ENCODE measurements at places on chromosomes 4 and X.

DNA sequence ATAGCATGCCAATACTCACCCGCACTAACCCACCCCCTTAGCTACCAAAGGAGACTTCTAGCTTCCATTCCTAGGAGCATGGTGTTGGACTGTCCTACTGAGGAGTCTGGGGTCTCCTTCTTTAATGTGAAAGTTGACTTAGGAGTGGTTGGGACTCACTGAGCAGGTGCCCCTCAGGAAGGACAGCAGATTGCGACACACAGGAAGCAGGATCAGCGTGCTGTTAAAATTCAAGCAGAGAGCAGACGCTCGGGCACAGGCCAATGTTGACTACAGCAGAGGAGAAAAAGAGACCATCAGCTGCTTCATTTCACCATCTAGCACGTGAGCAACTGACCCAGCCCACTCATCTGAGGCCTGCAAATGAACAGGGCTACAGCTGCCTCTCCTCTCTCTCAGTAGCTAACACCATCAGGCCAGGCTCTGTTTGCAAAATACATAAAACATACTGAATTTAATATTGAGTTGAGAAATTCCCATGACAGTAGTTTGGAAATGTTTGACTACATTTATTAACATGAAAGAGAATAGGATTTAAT lies 10.8 kb downstream of the NOX1 start:
- DNase-seq, result no peak

DNA sequence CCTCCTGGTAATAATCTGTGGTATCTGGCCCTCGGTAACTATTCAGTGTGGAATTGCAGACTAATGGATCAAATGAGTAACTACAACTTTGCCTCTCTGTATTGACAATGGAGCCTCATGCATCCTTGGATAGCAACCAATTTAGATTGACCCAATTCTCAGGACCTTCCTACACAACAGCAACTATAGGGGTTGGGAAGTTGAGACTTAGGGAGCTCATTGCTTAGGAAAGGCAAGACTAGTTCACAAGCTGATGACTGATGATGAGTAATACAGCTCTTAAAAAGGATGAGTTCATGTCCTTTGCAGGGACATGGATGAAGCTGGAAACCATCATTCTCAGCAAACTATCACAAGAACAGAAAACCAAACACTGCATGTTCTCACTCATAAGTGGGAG lies 47.5 kb upstream of the KLHL13 start:
- DNase-seq, result no peak

GRCh38 chrX:44992775-44993174 lies 119.8 kb downstream of the KDM6A start:
- DNase-seq, result no peak

GRCh38 chr4:138710297-138710696 lies 305.3 kb upstream of the NOCT start:
- no peak for DNase-seq

DNA sequence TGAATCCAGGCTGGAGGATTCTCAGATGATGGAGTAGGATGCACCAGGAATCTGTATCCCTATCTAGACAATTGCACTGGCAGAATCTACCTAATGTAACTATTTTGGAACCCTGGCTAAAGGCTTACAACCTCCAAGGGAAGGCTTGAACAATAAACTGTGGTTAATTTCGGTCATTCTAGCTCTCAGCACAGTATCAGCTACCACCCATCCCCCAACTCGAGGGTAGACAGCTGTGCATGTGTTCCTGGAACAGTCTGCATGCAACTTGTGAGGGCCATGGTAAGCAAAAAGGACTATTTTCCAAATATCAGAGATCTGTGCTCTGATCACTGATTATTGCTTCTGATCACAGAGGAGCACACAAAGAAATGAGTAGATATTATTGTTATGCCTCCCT lies 34.0 kb downstream of the ELF2 start:
- no peak for DNase-seq

GRCh38 chrX:43805579-43805978 lies 76.7 kb downstream of the MAOB start:
- no peak for DNase-seq

GRCh38 chr4:53805291-53805690 lies 214.0 kb upstream of the LNX1 start:
- DNase-seq, result no peak

DNA sequence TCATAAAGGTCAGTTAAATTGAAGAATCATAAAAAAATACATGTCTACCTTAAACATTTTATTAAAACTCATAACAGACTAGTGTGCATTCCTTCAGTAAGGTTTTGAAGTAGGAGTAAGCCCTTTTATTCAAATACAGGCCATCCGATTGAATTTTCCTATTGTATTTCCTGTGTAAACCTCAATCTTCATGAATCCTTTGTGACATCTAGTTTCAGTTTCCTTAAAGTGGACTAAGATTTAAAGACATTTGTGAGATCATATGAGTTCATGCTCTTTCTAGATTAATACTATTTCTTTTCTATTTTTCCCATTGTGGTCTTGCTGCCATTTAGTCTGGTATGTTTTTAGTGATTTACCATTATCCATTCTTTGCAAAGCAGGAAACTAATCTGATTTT lies 644.7 kb upstream of the BOD1L1 start:
- DNase-seq, result no peak

- DNase-seq, result no peak
Observed at GRCh38 chr4:37490391-37491347, 195.5 kb downstream of the RELL1 start.

GRCh38 chr4:9904976-9905587 lies 116.2 kb downstream of the SLC2A9 start:
- DNase-seq, result no peak

DNA sequence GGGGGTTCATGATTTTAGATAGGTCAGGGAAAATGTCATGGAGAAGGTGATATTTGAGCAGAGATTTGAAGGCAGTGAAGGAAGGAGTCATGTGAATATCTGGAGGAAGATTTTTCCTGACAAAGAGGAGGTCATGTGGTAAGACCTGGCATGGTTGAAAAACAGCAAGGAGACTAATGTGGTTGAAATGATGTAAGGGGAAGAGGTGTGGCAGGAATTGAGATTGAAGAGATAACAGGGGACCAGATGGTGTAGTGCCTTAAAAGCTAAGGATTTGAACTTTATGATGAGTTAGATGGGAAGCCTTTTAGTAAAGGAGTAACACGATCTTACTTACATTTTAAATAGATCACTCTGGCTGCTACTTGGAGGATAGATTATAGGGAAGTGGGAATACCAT lies 210.9 kb downstream of the RTL9 start:
- no peak for DNase-seq

DNA sequence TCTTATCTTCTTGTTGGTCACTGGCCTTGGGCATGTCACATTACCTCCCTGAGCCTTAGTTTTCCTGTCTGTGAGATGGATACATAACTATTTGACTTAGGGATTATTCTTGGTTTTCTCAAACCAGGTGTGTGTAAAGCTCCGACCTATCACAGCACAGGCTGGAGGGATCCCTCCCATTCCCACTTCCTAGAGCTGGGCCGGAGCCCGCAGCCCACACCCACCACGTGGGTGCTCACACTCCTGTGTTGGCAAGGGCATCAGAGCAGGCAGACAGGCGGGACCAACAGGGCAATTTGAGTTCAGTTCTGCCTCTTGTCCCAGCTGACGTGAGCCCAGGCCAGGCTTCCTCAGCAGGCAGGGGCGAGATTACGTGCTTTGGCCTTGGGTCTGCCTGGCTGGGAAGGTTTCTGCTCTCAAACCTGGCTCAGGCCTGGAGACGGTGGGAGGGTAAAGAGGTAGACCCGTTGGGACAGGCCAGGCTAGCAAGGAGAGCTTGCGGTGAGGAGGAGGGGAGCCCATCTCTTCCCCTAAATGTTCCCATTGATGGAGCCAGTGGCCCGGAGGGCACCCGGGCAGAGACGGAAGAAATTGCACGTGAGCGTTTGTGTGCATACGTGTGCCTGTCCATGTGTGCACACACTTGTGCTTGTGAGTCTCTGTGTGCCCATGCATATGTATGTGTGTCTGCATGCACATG lies 734 bp upstream of the SH3TC1 start:
- no peak for DNase-seq

- no peak for DNase-seq
Observed at GRCh38 chr4:153223427-153223801, 19.2 kb downstream of the TRIM2 start.

DNA sequence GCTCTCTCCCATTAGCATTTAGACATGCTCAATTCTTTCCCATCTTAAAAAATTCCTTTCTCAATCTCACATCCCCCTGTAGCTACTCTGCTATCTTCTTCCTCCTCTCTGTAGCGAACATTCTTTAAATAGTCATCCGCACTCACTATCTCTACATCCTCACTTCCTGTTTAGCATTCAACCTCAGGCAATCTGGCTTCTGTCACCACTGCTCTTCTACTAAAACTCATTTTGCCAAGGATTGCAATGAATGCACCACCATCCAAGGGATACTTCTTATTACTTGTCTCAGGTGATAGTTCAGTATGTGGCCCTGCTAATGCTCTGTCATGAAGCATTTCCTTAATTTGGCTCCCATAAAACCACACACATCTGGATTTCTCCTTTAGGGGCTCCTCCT lies 10.9 kb upstream of the TET2 start:
- no peak for DNase-seq

GRCh38 chrX:42746606-42747005 lies 31.4 kb downstream of the PPP1R2C start:
- no peak for DNase-seq

DNA sequence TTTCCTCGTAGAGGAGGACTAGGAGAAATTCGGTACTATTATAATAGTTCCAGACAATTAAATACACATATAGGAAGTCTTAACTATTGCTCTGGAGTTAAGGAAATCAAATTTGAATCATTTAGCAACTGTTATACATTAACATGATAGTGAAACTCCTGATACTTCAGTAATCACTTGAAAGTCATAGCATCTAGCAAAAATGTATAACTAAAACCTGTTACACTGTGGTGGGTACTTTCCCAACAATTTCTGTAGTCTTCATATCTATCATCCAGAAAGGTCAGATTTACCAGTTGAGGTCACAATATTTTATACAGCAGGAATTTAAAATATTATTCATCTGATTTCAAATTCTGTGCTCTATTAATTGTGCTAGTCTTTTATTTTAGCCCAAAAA lies 669.6 kb upstream of the PCDH10 start:
- DNase-seq, result no peak

- DNase-seq, result no peak
Observed at GRCh38 chr4:98659106-98659592, 738 bp upstream of the TSPAN5 start.

DNA sequence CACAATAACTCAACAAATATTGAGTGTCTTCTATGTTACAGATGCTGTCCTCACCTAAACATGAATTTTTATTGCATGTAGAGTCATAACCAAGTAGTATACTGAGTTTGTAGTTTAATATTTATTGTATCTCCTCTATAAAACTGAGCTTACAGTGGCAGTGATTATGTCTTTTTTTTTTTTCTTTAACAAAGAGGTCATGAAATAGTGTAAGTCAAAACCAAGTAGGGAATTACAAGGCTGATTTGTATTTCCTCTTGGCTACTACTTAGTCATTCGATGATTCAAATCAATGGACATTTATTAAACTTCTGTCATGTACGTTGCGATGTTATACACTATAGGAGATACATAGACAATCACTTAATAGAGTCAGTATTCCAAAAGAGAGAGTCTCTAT lies 48.4 kb downstream of the IL15 start:
- no peak for DNase-seq
